ENCODE measurements at places on chromosomes 4 and X. TPM values are rescaled to one million over a fixed set of nuclear protein-coding genes. Genes with fewer than 3 reads are reported as not detected.

DNA sequence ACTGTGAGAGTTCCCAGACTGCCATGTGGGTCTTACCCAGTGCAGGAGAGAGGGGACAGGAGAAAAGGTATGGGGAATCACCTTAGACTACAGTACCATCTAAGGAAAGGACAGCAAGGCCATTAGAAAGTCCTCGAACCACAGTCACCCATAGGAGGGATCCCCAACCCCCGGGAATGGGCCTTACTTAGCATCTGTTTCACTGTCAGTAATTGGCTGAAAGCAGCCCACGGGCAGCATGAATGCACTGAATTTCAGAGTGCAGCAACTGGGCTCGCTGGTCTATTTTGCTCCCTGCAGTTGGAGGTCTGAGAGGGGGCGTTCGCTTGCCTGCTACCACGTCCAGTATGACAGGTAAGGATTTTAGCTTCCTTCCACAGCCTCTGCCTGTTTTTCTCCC, 50.4 kb upstream of the KLHL8 start:
- no peak for DNase-seq

DNA sequence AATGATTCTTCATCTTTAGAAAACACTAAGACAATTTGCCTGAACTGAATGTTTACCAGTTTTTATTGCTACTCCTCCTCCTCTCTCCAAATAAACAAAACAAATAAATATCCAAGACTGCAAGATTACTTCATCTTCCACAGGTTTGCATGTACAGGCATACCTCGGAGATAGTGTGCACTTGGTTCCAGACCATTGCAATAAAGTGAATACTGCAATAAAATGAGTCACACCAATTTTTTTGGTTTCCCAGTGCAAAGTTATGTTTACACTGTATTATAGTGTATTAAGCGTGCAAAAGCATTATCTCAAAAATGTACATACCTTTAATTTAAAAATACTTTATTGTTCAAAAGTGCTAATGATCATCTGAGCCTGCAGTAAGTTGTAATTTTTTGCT, 53.3 kb downstream of the FBXL5 start:
- no peak for DNase-seq

- no peak for DNase-seq
Measured at GRCh38 chr4:185086053-185086452, 57.0 kb upstream of the SLC25A4 start.

- DNase-seq, result no peak
Measured at GRCh38 chrX:48839686-48840085, 4.3 kb upstream of the PCSK1N start.

ZNF157 gene
- total RNA-seq, result not detected

CASP6 gene
- 7.9 TPM for total RNA-seq

DNA sequence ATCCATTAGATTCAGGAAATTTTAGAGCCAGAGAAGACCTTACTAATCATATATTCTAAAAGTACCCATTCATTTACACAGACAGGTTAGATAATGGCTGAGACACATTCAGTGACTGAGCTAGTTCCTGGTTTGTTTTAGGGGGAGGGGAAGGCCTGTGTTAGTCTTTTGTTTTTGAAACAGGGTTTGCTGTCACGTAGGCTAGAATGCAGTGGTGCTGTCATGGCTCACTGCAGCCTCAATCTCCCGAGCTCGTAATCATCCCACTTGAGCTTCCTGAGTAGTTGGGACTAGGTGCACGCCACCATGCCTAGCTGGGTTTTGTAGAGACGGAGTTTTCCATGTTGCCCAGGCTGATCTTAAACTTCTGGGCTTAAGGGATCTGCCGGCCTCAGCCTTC, 10.1 kb downstream of the RBPJ start:
- DNase-seq, result no peak

SH2D1A gene
- not detected for total RNA-seq

DNA sequence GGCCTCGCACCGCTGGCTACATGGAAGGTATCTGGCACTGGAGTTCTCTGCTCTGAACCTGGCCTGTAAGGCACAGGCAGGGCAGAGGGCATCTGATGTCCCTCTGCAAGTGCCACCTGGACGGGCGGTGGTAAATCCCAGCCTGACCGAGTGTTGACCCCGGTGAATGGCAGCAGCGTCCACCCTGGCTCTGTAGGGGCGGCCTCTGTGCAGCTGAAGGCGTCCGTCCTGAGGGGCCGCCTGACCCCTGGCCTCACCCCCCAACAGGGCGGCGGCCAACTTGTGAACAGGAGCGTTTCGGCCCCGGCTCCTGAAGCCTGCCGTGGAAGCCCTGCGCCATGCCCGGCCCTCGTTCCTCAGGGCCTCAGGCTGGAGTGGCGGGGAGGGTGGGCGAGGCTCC, 51.4 kb downstream of the CPZ start:
- DNase-seq, result no peak

SLC16A2 gene
- total RNA-seq, result 7.2 TPM

DNA sequence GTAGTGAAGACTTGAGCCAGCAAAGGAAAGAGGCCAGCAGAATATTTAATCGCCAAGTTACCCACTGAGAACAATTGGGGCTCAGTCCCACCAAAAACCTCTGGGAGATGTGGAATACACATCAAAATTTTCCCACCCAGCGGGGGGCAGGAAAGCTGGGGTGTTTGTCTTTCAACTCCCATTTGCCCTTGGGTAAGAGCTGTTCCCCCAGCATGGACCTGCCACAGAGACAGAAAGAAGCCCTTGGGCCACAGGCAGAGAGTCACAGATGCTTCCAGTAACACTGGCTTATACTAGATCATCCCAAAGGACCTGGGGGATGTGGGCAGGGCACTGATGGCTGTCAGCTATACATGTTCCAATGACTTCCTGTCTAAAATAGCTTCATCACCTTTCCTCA, 18.9 kb upstream of the FBXW7 start:
- DNase-seq, result no peak

- no peak for DNase-seq
Measured at GRCh38 chrX:11430271-11430670, 137.1 kb downstream of the AMELX start.

GABRG1 gene
- 0.07 TPM for total RNA-seq

CXCL11 gene
- total RNA-seq, result 70.7 TPM

DNA sequence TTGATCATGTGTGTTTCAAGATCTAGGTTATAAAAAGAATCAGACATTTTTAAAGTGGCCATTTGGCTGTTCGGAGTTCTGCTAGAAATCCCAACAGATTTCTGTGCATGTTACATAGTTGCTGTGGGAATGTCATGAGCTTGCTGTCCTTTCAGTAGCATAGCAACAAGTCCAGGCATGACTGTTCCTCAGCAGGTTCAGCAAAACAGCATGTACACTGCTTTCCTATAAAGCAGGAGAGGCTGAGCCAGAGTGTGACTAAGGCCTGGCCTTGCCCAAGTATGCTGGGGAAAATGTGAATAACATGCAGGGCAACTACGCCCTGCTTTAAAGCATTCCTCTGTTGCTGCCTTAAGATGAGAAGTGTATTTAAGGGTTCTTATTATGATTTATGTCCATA, 217.1 kb upstream of the SMIM31 start:
- no peak for DNase-seq

DNA sequence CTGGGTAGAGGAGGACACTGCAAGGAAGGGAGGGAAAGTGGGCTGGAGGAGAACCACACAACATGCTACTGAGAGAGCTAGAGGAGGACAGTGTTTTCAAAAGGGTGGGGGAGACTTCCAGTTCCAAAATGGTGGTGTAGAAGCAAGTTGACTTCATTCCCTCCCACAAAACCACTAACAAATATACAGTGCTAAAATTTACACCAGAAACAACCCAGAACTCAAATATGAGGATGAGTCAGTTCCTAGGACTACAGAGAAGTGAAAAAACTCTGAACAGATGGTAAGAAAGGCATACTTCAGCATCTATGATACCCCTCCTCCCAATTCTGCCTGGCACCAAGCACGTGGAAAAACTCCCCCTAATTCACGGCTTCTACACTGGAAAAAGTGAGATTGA, 9.8 kb downstream of the AADAT start:
- no peak for DNase-seq

DNA sequence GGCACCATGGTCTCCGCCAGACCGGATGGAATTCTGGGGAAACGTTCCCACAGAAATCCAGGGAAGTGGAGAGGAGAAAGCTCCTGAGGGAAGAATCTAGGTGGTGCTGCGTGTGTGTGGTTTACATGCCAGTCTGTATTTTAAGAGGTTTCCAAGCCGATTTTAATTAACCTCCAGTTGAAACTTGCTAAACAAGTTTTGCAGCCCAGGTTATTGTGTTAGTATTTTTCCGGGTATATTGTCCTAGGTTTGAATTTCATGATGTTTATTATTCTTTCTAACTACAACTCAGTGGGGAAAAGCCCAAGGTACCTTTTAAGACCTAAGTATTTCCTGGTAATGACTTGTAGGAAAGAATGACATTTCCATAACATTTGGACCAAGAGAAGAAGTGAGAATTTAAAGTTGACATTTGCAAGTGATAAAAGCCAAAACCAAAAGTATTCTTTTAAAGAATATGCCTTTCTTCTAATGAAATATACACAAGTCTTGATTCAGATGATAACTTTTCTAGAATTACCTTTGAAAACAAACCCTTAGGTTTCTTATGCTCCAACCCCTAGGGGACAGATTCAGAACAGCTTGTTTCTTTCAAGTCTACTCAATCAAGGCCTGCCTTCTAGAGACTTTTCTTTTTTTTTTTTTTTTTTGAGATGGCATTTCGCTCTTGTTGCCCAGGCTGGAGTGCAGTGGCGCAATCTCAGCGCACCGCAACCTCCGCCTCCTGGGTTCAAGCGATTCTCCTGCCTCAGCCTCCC, 14.6 kb downstream of the SAT1 start:
- DNase-seq, result no peak

DNA sequence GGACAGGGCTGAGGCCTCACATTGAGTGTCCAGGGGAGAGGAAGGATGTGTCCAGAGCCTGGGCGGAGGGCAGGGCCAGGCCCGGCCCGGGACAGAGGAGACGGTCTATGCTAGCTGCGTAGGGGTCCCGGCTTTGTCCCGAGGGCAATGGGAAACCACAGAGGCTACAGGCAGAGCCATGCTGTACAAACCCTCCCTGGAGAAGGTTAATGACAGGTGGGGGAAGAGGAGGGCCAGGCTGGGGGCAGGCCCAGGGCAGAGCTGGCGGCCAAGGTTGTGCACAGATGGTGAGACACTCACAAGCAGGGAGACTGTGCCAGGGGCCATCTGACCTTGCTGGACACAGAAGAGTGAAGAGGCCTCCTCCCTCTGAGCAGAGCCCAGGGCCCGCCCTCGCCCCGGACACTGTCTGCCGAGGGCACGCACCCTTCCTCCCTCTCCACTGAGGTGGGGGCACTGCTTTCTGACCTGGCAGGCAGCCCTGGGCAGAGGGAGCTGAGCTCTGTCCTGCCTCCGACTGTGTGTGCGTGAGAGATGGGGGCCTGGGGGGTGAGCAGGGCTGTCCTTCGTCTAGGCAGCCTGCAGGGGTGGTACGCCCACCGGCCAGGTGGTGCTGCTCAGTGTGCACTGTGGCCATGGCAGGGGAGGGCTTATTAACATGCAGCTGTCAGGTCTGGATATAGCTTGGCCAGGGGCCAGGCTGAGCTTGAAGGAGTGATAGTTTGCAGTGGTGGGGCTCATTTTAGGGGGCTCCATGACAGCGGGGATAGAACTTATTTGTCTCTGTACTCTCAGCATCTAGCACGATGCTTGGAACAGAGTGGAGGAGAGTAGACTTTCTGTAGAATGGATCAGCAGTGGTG, 75.7 kb upstream of the LRPAP1 start:
- no peak for DNase-seq

GRCh38 chrX:38860106-38861013, 59.1 kb downstream of the MID1IP1 start:
- no peak for DNase-seq

GAGE12E gene
- not detected for total RNA-seq

MAGEA4 gene
- total RNA-seq, result not detected

EVC gene
- 6.8 TPM for total RNA-seq

GRCh38 chr4:185529413-185529812, 5.9 kb downstream of the PDLIM3 start:
- no peak for DNase-seq

DNA sequence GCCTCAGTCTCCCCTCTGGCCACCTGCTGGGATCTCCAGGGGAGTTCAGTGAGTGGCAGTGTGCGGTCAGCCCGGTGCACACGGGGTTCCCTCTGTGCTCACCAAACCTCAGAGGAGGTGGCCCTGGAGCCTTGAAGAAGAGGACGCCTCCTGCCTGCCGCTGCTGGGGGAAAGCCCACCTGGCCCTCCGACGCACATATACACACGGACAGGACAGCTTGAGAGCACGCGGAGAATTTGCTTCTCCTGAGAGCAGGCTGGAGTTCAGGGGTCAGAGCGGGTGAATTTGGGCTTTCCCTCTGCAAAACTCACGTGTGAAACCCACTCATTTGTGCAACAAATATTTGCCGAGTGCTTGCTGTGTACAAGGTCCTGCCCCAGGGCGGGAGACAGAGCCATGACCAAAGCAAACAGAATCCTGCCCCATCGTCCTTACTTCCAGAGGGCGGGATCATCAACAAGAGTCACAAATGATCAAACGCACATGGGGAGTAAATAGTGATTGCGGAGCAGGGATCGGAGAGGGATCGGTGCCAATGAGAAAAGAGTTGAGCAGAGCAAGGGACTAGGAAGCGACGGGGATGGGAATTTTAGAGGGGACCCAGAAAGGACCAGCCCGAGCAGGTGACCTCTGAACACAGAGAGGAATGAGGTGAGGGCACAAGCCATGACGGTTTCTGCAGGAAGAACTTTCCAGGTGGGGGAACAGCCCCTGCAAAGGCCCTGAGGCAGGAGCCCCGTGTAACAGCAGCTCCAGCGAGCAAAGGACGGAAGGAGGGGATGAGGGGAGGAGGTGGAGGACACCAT, 17.6 kb downstream of the BLOC1S4 start:
- no peak for DNase-seq

TXK gene
- 0.60 TPM for total RNA-seq

GRCh38 chr4:126495163-126495752, 1137.5 kb upstream of the INTU start:
- DNase-seq, result no peak

LUZP4 gene
- not detected for total RNA-seq

- DNase-seq, result no peak
Measured at GRCh38 chrX:135520022-135520552, 373 bp upstream of the INTS6L start.

GRCh38 chr4:186368281-186368680, 102.3 kb downstream of the F11 start:
- DNase-seq, result no peak

DNA sequence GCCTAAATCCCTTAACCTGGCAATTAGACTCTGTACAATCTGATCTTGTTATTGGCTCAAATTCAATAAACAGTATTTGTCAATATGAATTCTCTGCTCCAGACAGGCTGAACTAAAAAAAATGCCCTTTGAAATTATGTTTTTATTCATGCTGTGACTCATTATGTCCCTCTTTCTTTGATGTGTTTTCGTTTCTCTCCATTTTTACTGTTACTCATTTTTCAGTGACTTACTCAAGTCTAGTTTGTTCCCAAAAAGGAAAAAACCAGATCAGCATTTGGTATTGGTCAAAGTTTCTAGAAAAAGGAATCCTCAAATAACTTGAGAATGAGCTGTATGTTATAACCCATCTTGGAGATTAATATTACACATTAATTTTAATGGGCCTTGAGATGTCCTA, 40.4 kb downstream of the UNC5C start:
- no peak for DNase-seq

DNA sequence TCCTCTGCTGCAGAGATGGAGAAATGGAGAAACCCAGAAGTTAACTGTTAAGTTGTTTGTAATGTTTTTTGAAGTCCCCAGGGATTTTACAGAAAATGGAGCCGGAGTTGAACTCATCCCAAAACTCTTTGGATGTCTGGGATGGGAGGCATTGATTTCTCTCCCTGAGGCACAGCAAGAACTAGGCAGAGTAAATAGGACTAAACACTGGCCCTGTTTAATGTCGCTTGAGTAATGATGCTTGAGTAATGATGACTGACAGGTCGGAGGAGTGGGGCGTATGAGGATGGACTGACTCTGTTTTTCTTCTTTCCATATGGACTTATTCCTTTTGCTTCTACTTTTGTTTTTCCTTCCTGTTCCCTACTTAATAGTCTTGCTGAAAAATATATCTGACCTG, 69.9 kb downstream of the ARHGAP10 start:
- DNase-seq, result no peak
